ENCODE measurements at places on chromosomes 7 and 10. TPM values are rescaled to one million over a fixed set of nuclear protein-coding genes. Genes with fewer than 3 reads are reported as not detected.

CPVL gene
- 10.3 TPM for total RNA-seq

STRIP2 gene
- total RNA-seq = 5.5 TPM

NEUROG3 gene
- not detected for total RNA-seq

STEAP4 gene
- total RNA-seq = not detected

FGFBP3 gene
- 0.33 TPM for total RNA-seq

SEMA3D gene
- 0.33 TPM for total RNA-seq

Measured in mesangial cell (primary cell).